ENCODE measurements at places on chromosomes 5 and 9. TPM values are rescaled to one million over a fixed set of nuclear protein-coding genes. Genes with fewer than 3 reads are reported as not detected.

DNA sequence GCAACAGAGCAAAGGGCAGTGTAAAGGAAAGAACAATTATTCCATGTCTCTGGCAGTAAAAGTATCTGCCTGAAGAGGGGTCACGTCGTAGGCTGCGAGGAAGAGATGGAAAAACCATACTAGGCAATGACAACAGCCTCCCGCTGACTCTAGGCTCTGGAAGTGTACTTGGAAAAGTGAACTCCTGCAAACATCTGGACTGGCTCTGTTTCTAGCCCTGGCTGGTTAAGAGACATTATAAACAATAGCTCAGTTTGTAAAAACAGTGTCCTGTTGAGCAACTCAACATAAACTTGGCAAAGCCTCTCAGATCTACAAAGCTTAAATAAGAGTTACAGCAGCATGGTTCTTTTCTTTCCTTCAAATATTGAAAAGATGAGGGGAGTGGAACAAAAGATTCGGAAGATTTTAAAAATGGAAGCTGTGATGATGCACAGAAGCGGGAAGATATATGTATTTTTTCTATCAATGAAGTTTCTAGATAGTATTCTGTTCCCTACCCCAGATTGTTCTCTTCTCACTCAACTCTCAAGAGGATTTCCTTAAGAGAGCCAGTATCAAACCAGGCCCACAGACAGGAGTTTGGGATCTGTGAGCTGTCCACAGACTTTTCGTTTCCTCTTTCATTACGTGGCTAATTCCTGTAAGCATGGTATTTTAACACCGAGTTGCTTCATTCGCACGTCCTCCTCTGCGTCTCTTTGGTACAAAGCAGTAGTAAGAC lies 79.4 kb downstream of the SPTLC1 start:
- H3K4me3 ChIP-seq: no peak overlapping the region
- no peaks in the 10 kb centered on the region for H3K4me1 ChIP-seq
- H3K36me3 ChIP-seq: peaks cover 7% of the 10 kb centered on the region
- H3K27me3 ChIP-seq: no peaks in the 10 kb centered on the region

DNA sequence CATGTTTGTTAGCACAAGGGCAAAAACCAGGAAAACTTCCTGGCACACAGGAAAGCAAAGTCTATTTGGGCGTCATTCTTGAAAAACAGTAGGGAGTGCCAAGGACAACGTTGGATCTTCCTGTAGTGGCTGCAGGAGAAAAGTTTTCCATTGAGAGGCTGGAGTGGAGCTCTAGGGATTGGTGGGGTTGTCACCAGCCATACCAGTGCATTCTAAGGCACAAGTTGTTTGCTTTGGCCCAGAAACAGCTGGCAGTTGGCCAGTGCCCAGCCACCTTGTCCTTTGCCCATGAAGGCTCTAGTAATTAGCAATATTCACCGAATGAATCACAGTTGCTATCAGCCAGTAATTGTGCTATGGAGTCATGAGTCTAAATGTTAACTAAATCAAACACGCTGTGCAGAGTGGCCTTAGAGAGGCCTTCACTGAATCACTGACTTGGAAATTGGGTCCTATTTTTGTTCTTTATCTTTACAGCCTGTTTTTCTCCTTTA lies 26.4 kb downstream of the TNFSF15 start:
- no peak overlapping the region for H3K27ac ChIP-seq
- no peaks in the 10 kb centered on the region for H3K36me3 ChIP-seq
- no peaks in the 10 kb centered on the region for H3K27me3 ChIP-seq
- no peak overlapping the region for H3K4me3 ChIP-seq
- H3K4me1 ChIP-seq: no peaks in the 10 kb centered on the region

GRCh38 chr9:136093995-136094881 lies 851 bp downstream of the NACC2 start:
- H3K27me3 ChIP-seq: no peaks in the 10 kb centered on the region
- peak overlapping the region; percentile 29 for H3K4me3 ChIP-seq
- no peaks in the 10 kb centered on the region for H3K36me3 ChIP-seq
- peaks cover 21% of the 10 kb centered on the region for H3K4me1 ChIP-seq
- peak; percentile 59 for DNase-seq

GRCh38 chr5:35031276-35031675 lies 16.5 kb downstream of the AGXT2 start:
- no peaks in the 10 kb centered on the region for H3K4me1 ChIP-seq
- H3K36me3 ChIP-seq: no peaks in the 10 kb centered on the region
- H3K27ac ChIP-seq: no peak overlapping the region

GRCh38 chr5:52748590-52748989 lies 39.1 kb upstream of the ITGA1 start:
- H3K4me3 ChIP-seq: no peak overlapping the region
- no peaks in the 10 kb centered on the region for H3K27me3 ChIP-seq
- H3K27ac ChIP-seq: no peak overlapping the region

Gene CDC20B
- total RNA-seq: not detected
